ENCODE measurements at places on chromosomes 1 and 21.
A peak's percentile ranks its signal among the peaks of the same experiment; 100 is the strongest.

DNA sequence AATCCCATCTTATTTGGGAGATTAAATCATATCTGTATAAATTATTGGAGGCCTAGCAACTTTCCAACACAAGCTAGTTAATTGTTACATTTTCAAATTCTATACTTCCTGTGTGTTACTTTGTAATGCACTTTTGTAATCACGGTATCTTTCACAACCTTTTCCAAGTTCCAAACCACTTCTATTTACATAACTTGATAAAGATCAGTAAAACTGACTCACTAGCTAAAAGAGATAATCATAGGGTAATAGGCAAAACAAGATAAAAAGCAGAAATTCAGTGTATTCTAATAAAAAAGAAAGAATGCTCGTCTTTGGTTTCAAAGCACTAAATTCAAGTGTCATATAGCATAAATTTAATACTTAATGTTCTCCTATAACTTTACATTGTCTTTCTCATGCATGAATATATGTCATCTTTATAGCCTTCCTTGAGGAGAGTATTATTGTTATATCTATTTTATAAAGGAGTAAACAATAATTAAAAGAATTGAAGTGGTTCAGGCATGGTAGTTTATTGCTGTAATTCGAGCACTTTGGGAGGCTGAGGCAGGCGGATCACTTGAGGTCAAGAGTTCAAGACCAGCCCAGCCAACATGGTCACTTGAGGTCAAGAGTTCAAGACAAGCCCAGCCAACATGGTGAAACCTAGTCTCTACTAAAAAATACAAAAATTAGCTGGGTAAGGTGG lies 66.4 kb downstream of the RGS13 start:
- no peak for DNase-seq

GRCh38 chr21:34927992-34928391 lies 121.1 kb downstream of the RUNX1 start:
- no peak for DNase-seq

- no peak for DNase-seq
Measured at GRCh38 chr1:234398849-234399381, 25.7 kb downstream of the COA6 start.

GRCh38 chr1:226738995-226739695 lies at the start of gene ITPKB:
Gene ITPKB, minus strand, starts transcription at chr1:226739282. Its CDS starts 1,824 bp downstream, at chr1:226737458.
- DNase-seq = peak; percentile 37
